ENCODE measurements at places on chromosomes 11 and 22.

DNA sequence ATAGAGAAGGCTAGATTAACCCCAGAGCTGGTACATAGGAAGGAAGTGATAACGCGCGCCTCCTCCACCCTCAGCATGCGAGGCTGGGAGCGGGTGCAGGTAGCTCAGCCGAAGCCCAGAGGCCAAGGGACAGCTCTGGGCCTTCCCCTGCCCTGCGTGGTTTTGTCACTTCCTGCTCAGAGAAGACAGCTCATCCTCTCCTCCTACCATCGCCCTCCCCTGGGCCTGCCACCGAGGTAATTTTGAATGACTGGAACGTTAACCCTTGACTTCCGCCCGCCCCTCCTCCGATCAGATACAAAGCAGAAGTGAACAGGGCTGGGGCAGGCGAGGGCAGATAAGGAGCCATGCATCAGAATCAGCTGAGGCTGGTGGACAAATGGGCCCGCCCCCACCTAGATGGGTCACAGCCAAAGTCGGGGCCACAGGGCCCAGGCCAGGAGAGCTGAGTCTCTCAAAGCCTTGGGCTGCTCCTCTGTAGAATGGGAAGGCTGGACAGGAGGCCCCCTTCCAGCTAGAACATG is 1.6 kb downstream of the RAC2 start:
- DNase-seq: peak; percentile 90

GRCh38 chr11:88315981-88316441 is 21.5 kb downstream of the CTSC start:
- DNase-seq: no peak

DNA sequence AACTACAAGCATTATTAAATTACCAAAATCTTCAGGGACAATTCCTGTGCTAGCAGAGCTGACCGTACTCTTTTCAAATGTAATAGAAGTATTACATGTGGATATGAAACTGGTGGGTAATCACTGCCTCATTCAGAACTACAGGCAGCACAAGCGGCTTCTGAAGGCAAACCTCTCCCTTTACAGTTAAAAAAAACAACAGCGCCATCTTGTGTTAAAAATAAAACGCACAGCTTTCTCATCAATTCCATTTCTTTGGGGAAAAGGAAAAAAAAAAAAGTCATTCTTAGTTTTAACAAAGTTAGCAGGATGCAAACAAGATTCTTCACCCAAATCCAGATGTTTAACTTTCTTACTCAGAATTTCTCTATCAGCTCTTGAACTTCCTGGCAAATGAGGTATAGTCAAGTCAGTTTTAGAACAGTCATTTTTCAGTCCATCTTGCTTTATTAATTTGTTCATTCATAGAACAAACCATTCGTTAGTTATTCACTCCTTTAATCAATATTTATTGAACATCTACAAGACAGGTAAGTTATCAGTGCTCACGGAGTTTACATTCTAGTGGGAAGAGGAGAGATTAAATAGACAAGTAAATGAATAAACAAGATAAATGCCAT is 331.8 kb upstream of the MPPED2 start:
- no peak for DNase-seq

DNA sequence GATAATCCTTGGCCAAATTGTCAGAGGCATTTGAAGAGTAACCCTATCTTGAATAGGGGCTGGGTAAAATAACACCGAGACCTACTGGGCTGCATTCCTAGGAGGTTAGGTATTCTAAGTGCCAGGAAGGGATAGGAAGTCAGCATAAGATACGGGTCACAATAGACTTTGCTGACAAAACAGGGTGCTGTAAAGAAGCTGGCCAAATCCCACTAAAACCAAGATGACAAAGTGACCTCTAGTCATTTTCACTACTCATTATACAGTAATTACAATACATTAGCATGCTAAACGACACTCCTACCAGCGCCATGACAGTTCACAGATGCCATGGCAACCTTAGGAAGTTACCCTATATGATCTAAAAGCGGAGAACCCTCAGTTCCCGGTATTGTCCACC is 964 bp upstream of the REXO2 start:
- DNase-seq: no peak

DNA sequence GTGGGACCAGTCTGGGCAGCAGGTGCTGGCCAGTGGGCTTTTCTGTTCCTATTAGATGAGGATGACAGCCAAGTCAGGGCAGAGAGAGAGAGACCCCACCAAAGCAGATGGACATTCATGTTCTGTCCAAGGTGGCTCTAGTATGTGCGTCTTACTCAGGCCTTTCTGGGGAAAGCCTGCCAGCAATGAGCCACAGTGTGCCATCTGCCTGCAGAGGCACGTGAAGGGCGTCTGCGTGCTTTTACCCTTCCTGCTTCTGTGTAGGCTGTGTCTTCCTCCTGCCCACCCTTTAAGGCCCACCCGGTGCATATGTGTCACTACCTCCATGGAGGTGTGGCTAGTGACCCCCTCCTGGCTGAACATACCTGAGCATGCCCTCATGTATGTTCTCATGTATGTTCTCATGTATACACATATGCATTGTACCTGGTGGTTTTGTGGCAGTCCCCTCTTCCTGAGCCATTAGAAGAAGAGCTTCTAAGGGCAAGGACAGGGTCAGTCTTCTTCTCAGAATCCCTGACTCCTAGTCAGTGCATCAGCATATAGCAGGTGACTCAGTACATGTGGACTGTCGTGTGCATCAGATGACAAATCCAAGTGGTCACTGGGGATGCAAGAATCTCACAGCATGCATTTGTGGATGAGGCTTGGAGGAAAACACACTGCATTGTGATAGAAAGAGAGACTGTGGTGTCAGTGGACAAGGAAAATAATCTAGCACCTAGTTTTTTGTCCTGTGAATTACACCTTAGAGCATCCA is 90.4 kb upstream of the YWHAH start:
- no peak for DNase-seq

Measured in activated naive CD8-positive, alpha-beta T cell treated with anti-CD3 and anti-CD28 coated beads for 36 hours (primary cell).